ENCODE measurements at places on chromosomes 11 and 22.
A peak's percentile ranks its signal among the peaks of the same experiment; 100 is the strongest.

DNA sequence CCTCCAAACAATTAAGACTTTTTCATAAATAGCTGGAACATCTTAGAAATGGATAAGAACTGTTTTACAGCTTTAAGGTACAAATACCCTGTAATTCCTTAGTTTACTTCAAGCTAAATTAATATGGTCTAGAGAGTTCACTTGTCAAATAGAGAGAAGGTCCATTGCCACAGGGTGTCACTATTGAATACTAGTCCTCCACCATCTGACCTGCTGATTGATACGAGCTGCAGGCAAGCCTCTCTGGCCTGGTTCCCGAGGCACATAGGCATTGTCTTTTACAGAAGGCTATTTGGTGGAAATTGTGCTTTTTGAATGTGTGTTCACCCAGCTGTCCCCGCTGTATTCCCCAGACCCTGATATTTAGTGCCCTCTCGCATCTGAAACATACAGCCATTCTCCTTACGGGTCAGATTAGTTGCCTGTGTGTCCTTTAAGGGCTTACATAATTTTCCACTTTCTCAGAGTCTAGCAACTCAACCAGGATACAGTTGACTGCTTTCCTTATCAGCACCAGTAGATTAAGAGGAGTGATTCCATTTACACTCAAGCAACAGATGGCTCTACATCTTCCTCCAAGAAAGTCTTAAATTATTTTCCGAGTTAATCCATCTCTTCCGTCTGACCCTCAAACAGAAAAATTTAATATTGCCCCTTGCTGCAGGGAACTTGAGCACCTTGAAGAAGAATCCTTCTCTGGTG lies 788.8 kb upstream of the FAT3 start:
- DNase-seq, result no peak

GRCh38 chr11:103881584-103881983 lies 154.9 kb upstream of the DDI1 start:
- no peak for DNase-seq

DNA sequence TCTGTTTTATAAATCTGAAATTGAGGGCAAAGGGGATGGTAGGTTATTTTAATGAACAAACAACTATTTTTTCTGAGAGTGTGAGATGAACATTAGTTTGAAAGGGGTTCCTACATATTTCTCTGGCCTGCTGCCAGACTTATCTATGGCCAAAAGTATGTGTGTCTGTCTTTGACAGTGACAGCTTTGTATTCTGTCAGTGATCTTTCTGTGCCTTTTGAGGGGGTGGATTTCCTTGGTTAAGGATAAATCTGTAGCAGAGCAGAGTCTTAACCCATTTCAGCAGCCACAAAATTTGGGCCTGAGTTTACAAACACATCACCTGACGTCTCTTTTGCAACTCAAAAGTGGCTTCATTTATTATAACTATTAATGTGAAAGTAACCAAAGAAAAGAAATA lies 30.9 kb downstream of the ZFTA start:
- no peak for DNase-seq

DNA sequence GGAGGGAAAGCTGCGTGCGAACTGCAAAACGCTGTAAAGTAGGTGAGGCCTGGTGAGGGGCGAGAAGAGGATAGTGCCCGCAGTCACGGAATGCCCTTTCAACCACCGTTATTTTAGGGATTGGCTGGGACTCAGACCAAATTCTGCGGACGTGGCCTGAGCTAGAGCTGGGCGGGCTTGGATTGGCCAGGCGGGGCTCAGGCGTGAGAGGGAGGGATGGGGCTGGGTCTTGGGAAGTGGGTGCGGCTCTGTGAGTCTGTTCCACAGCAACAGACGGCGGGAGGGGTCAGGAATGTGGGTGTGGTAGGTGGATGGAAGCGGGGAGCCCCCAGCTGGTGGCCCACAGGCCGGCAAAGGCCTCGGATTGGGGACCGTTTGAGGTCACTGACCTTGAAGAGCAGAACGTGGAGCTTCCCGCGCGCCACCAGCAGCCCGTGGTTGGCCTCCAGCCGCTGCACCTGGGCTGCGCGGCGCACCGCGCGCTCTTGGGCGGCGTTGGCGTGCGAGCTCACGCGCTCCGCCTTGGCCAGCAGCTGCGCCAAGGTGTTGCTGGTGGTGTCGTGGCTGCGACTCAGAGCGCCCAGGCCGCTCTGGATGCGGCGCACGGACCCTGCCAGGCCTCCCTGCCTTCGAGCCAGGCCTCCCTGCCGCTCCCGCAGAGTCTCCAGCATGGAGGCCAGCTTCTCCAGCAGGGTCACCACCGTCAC lies 444 bp downstream of the CAVIN3 start:
- peak; percentile 58 for DNase-seq

- no peak for DNase-seq
Observed at GRCh38 chr11:2138431-2139122, 612 bp downstream of the IGF2 start.

- DNase-seq, result no peak
Observed at GRCh38 chr11:75795276-75796090, 19.5 kb upstream of the UVRAG start.

DNA sequence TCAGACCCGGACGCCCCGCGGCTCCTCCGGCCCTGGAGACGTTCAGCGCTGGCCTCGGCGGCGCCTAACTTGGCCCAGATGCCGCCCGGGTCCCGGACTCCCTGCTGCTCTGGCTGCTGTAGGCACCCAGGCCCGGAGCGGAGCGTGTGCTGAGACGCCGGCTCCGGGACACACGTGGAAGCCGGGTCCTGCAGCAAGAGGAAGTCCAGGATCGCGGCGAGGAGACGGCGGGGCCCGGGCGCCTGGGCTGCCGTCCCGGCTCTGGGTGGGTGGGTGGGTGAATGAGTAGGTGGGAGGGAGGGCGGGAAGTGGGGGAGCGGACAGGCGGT lies 223 bp downstream of the WT1 start:
- DNase-seq, result no peak

DNA sequence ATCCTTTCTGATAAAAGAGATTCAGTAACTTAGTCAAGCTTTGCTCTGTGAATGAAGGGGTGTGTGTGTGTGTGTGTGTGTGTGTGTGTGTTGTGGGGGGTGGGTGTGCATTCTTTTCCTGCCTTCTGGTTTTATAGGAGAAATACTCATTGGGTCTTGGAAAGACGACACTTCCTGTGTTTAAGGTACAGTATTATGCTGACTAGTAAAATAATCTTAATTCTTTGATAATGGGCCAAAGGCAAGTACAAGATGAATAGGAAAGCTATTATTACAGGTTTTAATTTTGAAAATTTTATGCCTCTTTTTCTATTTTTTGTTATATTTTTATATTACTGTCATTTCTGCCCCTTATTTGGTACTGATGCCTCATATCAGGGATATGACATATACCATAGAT lies 26.1 kb downstream of the HSD17B12 start:
- DNase-seq, result no peak

DNA sequence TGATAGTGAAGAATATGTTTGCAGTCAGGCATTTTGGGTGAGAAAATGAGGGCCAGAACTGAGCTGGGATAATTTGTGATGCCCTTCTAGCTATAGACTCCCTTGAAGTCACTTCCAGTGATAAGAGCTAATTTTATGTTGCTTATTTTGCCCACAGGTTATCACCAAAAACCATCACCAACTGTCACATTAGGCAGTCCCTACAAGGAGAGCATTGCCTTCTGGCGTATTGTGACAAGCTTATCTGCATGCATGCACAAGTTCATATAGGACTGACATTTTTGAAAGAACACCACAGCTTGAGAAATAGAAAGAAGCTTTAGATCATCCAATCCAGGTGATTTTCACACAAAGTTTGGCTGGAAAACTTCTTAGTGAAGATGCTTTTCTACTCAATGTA lies 735.3 kb upstream of the RAG2 start:
- DNase-seq, result no peak

GRCh38 chr11:100691896-100692653 lies 5.0 kb downstream of the ARHGAP42 start:
- no peak for DNase-seq

GRCh38 chr11:70834277-70834940 lies 418.0 kb downstream of the SHANK2 start:
- DNase-seq, result no peak

GRCh38 chr11:1736447-1736992 lies 13.9 kb downstream of the IFITM10 start:
- DNase-seq, result no peak

DNA sequence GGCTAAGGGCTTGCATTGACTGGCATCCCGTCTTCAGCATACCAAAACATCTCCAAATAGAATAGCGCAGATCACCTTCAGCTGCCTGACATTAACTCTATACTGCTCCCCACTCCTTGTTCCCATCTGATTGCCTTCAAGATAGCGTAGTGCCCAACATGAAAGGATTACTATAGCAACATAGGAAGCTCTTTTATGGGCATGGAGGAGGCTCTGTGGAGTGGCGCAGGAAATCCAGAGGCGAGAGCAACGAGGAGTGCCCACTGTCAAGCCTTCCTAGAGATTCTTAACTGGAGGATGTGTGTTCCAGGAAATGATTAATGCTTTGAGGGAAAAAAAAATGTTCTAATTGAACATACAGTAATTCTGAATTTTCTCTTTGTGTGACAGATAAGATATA lies 213.3 kb downstream of the CADM1 start:
- no peak for DNase-seq

GRCh38 chr22:26236991-26237390 lies 67.7 kb downstream of the SEZ6L start:
- DNase-seq, result no peak

DNA sequence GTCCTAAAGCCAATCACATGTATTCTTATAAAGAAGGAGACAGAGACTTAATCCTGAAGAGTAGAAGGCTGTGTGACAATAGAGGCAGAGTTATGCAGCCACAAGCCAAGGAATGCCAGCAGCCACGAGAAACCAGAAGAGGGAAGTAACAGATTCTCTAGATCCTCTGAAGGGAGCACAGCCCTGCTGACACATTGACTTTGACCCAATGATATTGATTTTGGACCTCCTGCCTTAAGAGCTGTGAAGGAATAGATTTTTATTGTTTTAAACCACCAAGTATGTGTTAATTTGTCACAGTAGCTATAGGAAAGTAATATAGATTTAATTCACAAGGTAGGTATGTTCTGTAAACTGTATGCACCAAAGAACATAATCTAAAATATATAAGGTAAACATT lies 103.6 kb downstream of the TTC17 start:
- DNase-seq, result no peak

DNA sequence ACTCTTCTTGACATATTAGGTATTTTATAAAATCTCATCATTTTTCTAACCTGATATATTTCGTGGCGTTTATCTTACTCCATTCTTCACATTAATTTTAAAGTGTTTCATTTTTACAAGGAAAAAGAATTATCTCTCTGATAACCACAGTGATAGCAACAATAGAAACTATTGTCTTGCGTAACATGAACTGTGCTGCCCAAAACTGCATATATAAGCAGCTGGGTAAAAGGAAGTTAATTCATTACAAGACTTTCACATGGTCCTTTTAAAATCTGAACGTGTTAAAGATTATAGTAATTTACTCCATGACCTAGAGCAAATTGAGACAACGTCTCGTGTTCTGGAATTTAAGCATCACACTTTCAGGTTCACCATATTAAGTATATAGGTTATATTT lies 210.4 kb upstream of the GRIA4 start:
- no peak for DNase-seq

- no peak for DNase-seq
Observed at GRCh38 chr11:64100782-64101353, 65.0 kb downstream of the MACROD1 start.

DNA sequence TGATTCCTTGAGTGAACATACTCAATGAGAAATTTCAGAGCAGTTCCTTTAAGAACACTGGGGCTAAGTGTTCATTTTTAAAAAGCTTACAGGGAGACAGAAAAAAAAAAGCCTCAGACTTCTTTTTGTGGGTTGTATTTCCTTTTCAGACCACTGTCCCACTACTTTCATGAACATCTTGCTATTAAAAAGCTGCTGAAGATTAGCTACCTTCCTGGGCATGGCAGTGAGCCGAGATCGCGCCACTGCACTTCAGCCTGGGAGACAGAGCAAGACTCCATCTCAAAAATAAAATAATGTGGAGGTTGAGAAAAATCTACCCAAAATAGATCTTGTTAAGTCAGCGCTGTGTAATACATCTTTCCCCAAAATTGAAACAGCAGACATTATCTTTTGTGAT lies 10.8 kb downstream of the TRAF6 start:
- no peak for DNase-seq

- DNase-seq, result no peak
Observed at GRCh38 chr11:13290221-13290980, 12.8 kb downstream of the BMAL1 start.

- DNase-seq, result no peak
Observed at GRCh38 chr11:133530501-133530835, 1.8 kb downstream of the OPCML start.

- DNase-seq, result no peak
Observed at GRCh38 chr11:133362916-133363315, 169.4 kb downstream of the OPCML start.

- no peak for DNase-seq
Observed at GRCh38 chr11:133705873-133706272, 139.4 kb downstream of the SPATA19 start.

DNA sequence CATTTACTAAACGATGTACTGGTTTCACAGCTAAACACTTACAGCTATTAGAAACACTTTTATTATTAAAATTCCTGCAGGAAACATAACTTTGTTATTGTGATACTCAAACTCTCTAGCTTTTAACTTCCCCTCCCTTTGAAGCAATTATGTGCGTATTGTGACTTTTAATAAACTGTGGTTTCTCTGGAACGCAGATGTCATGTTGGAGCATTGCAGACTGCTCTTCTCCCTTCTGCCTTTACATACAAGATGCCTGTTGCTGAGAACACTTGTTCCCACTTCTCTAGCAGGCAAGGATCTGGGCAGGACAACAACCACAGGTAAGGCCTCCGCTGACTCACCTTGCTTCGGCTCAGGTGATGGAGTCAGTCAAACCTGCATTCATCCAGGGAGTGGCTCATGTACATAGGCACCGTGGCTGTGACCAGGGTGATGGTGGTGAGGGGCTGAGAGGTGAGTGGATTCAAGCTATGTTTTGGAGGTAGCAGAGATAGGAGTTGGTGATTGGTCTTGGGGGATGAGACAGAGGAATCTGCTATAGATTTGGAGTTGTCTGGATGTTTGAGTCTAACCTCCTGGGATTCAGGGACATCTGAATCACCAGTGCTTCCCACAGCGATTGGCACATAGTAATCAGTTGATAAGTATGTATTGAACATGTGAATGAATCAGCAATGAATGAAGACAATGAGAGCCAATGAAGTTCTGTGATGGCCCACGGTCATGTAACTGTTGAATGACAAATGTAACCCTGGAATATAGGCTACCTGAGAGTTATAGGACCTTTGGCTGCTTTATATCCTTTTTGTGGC lies 106.0 kb downstream of the ADAMTS15 start:
- no peak for DNase-seq

DNA sequence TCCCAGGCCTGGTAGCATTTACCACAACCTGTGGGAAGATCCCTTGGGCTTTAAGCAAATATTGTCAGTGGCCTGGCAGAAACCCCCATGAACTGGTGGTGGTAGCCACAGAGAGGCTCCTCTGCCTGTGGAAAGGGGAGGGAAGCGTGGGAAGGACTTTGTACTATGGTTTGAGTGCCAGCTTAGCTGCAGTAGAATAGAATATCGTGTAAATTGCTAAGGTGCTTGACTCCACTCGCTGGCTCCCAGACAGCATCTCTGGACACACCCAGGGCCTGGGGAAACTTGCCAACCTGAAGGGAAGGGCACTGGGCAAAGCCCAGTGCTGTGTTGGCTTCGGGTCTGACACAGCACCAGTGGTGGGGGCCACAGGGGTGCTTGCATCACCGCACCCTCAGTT lies 52.6 kb downstream of the XRRA1 start:
- no peak for DNase-seq

- no peak for DNase-seq
Observed at GRCh38 chr11:16607675-16608644, 130.5 kb upstream of the C11orf58 start.

All from stimulated activated CD4-positive, alpha-beta T cell treated with anti-CD3 and anti-CD28 coated beads, Interleukin-2, amount 100 ng/mL, for 24 hours (primary cell).